ENCODE measurements at places on chromosomes 5 and 9.

DNA sequence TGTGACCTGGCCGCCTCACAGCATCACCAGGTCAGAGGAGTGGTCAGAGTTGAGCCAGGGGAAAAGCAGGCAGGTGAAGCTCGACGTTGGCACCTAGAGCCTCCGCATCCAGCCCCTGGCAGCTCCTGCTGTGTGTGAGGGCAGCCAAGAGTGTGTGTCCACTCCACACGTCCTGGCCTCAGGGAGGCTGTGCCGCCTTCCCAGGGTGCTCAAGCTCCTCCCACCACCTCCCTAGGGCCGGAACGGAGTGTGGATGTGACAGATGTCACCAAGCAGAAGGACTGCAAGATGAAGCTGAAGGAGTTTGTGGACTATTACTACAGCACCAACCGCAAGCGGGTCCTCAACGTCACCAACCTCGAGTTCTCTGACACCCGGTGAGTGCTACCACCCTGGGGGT lies 72.5 kb downstream of the PHF2 start:
- no peak for DNase-seq

GRCh38 chr5:8478326-8478725 lies 609.4 kb downstream of the MTRR start:
- no peak for DNase-seq

- DNase-seq, result no peak
These were observed 427.6 kb downstream of the IRX1 start for GRCh38 chr5:4023091-4023752.

- DNase-seq, result peak; percentile 77
These were observed 78.3 kb downstream of the CEP120 start for GRCh38 chr5:123344816-123345426.

DNA sequence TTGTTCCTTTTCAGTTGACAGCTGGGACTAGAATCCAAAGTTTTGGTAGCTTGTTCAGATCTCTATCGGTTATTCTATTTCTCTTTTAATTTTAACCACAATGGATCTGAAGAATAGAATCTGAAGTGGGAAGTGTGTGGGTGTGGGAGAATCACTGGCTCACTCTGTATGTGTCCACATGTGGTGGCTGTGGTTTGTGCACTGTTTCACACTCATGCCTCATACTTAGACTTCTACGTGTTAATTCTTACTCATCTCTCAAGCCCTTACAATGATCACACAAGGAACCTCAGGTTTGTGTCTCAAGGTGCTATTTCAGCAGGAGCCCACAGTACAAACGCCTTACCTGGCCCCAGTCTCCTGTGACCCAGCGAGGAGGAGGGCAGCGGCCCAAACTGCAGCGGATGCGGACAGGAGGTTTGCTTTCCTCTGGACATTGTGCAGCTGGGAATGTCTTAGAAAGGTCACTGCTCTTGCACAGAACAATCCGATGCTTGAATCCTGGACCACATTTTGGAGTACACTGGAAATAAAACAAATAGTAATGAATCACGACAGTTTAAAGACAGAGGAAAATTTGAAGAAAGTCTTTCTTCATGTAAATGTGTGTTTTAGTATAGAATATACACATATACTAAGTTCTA lies 309.1 kb downstream of the ADAMTS6 start:
- DNase-seq, result no peak

DNA sequence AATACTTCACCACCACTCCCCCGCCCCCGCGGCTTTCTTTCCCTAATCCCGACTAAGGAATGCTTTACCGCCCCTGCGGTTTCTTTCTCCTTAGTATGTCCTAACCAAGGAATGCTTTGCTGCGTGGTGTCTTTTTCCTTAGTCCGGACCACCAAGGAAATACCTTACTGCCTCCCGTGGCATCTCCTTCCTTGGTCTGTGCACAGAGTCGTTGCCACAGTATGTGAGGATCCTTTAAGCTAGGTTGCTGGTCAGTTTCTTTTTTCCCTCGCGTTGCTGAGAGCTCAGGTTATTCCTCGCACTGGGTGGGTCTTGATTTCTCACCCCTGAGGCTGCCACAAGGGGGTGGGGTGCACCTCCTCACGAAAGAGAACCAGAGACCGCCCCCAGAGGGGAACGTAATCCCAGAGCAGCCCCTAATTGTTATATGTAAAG lies 309.4 kb downstream of the NR3C1 start:
- peak; percentile 20 for DNase-seq

GRCh38 chr5:143314659-143315058 lies 88.8 kb downstream of the NR3C1 start:
- peak; percentile 63 for DNase-seq

- DNase-seq, result peak; percentile 92
These were observed 5.1 kb upstream of the GNPDA1 start for GRCh38 chr5:142017832-142018427.

DNA sequence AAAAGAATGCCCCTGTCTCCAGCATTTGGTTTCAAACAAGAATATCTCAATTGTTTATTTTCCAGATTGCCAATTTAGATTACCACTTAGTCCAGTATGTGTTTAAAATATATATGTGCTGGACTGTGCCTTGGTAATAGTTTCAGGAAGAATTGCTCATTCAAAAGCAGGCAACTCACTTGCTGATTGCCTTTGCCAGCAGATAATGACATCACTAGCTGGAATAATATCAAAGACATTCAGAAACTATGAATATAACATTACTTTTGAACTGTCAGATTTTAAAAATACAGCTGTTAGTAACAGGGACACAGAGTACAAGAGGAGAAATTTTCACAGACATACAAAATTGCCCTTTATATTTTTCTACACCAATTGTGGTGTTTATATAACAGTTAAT lies 96.0 kb upstream of the ITGA2 start:
- DNase-seq, result peak; percentile 85

DNA sequence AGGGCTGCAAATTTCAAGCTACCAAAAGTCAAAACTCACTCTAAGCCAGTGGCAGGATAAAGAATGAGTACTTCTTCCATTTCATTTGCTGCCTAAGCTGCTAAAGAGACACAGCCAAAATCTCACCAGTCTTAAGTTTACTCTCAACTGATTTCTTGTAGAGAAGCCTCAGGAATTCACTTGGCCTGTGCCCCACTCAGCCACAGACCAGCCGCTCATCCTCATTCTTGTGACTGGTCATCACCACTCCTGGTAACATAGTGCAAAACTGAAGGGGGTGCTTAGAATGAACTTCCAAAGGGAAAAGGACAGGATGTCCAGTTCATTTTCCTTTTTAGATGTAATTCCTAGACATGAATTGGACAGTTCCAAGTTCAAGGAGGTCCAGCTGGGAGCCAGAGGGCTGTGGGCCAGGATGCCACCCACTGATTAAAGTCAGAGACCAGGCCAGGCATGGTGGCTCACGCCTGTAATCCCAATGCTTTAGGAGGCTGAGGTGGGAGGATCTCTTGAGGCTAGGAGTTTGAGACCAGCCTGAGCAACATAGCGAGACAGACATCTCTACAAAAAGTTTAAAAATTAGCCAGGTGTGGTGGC lies 72.7 kb upstream of the RANBP3L start:
- DNase-seq, result peak; percentile 71

GRCh38 chr5:179621551-179622214 lies 1.8 kb downstream of the HNRNPH1 start:
- no peak for DNase-seq

DNA sequence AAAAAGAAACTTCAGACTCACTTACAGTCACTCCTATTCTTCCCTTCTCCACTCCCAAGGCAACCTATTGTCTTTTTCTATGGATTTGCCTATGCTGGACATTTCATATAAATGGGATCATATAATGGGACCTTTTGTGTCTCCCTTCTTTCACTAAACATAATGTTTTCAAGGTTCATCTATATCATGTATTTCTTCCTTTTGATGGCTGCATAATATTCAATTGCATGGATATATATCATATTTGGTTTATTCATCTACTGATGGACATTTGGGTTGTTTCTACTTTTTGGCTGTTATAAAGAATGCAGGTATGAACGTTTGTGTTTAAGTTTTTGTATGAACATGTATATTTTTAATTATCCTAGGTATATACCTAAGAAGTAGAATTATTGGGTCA lies 30.6 kb downstream of the ANKHD1 start:
- DNase-seq, result no peak

- no peak for DNase-seq
These were observed 453 bp downstream of the RASGEF1C start for GRCh38 chr5:180208435-180209081.

GRCh38 chr9:18791074-18791473 lies 241.9 kb downstream of the SAXO1 start:
- peak; percentile 28 for DNase-seq

- DNase-seq, result no peak
These were observed 405.4 kb downstream of the DMAC1 start for GRCh38 chr9:7394002-7394774.

GRCh38 chr5:80125962-80126480 lies 90.9 kb downstream of the THBS4 start:
- peak; percentile 21 for DNase-seq

DNA sequence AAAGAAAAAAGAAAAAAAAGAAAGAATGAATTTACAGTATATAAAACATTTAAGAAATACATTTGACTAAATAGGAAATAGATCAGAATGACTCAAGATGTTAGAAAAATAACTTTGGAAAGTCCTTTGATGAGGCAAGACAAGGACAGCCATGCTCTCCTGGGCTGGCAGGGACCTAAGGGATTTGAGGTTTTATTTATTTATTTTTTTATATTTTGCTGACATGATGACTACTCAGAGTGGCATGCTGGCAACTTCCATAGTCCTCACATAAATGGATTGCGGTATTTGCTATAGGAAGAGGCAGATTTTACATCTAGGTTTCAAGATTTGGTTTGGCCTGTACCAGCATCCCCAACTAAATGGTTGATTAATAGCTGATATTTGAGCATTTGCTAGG lies 17.7 kb downstream of the SLC28A3 start:
- peak; percentile 58 for DNase-seq

GRCh38 chr5:143400541-143401226 lies 2.8 kb downstream of the NR3C1 start:
- peak; percentile 55 for DNase-seq

- DNase-seq, result no peak
These were observed 38.7 kb downstream of the KCTD16 start for GRCh38 chr5:144209361-144209760.

DNA sequence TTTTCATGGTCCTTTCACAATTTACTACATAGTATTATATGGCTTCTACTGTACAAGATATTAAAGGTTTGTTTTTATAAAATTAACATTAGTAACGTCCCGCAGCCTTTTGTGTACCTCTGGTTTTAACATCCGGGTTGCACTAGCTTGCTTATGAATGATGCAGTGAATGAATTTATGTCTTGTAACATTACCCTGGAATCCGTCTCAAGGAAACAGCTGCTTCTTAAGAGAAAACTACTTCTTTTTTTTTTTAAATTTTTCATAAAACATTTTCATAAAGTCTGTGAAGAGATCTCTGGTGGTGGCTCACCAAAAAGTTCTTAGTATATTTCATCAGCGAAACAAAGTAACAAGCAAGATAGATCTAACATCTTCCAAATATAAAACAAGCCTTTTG lies 23.6 kb downstream of the MARCHF3 start:
- DNase-seq, result peak; percentile 59

GRCh38 chr5:118882666-118883065 lies 105.7 kb downstream of the DTWD2 start:
- DNase-seq, result no peak

GRCh38 chr9:130847306-130848217 lies 12.5 kb downstream of the ABL1 start:
- peak; percentile 100 for DNase-seq

- DNase-seq, result no peak
These were observed 262.7 kb downstream of the KIF4B start for GRCh38 chr5:155276231-155276630.

DNA sequence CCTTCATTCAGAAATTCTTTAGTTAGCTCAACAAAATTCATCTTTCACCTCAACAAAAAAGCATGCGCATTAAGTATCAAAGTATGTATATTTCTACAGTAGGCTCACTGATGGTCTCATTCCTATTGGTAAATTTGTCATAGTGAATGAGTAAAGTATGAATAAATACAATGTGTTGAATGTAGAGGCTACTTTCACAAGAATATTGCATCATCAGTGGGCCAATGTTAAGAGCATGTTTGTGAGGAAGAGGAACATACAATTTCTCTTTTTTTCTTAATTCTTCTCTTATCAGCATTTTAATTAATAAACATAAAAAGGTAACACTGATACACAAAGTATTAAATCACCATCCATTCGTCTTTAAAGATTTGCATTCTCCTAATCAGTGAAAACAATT lies 505.1 kb downstream of the CETN3 start:
- no peak for DNase-seq

DNA sequence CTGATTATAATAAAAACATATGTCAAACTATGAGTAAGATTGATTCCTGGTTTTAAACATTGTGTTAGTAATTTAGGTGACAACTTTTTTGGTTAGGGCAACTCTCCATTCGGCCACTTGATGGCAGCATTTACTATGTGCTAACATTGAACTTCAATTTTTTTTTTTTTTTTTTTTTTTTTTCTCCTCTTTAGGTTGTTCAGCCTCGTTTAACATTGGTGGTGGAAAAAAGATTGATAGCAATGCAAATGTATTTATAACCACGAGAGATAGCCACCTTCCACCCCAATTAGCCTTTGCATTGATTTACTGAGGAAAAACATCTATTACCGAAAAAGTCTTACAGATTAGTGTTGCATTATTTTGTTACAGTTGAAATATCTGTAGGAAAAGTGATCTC lies 159.1 kb downstream of the CSNK1G3 start:
- peak; percentile 66 for DNase-seq

- no peak for DNase-seq
These were observed 15.0 kb downstream of the PSMB7 start for GRCh38 chr9:124399968-124400940.

- no peak for DNase-seq
These were observed 21.4 kb downstream of the GOLGA2 start for GRCh38 chr9:128254362-128254761.

DNA sequence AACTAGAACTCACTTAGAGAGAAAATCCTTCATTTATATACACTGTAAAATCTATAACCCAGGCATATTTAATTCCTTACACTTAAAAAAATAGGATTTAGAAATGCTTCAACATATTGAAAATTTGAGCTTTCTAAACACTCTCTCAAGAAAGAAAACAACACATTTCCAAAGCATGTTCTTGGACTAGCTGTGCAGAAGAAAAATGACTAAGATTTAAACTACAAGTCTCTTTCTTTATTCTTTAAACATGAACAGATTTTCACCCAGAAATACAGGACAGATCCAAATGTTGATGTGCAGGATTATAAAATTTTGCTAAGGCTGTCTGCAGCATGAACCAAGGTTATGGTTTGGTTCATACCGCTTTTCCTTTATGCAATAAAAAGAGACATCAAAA lies 77.7 kb upstream of the TUSC1 start:
- no peak for DNase-seq

- no peak for DNase-seq
These were observed 221.7 kb downstream of the PCSK5 start for GRCh38 chr9:76112151-76112550.

GRCh38 chr9:69627281-69627680 lies 44.9 kb downstream of the APBA1 start:
- no peak for DNase-seq

- DNase-seq, result no peak
These were observed 249.2 kb upstream of the EFNA5 start for GRCh38 chr5:107919969-107920368.

GRCh38 chr5:134003817-134004625 lies 754 bp downstream of the VDAC1 start:
- peak; percentile 51 for DNase-seq

- no peak for DNase-seq
These were observed 62.9 kb downstream of the TMEM232 start for GRCh38 chr5:110663525-110663924.

All from fibroblast of lung (primary cell).